ENCODE measurements at places on chromosomes 3 and 15. TPM values are rescaled to one million over a fixed set of nuclear protein-coding genes. Genes with fewer than 3 reads are reported as not detected.

- DNase-seq, result no peak
- no peaks in the 10 kb centered on the region for H3K36me3 ChIP-seq
- no peak overlapping the region for H3K27ac ChIP-seq
- no peak overlapping the region for H3K4me3 ChIP-seq
- H3K27me3 ChIP-seq, result no peaks in the 10 kb centered on the region
These were observed 1080.5 kb downstream of the IGSF11 start for GRCh38 chr3:117954131-117954530.

DNA sequence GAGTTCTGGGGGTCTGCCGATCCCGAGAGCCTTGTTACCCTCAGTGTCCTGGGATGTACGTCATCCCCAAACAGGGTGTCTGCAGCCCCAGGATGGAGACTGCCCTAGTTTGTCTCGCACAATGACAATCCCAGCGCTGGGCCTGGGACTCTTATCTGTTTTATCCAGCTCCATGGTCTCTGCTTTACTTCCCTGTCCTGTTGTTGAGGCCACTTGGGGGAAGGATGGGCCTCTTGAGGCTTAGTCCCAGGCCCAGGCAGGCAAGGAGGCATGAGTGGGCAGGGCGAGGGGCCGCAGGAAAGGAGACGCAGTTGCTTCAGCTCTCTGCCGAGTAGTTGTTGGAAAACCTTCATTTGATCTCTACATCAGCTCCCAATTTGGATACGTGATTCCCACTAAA lies 17.4 kb downstream of the SMAD6 start:
- H3K4me3 ChIP-seq, result no peak overlapping the region
- peaks cover 20% of the 10 kb centered on the region for H3K4me1 ChIP-seq
- H3K36me3 ChIP-seq, result peaks cover 54% of the 10 kb centered on the region
- DNase-seq, result no peak
- H3K27ac ChIP-seq, result no peak overlapping the region
- no peaks in the 10 kb centered on the region for H3K27me3 ChIP-seq

DNA sequence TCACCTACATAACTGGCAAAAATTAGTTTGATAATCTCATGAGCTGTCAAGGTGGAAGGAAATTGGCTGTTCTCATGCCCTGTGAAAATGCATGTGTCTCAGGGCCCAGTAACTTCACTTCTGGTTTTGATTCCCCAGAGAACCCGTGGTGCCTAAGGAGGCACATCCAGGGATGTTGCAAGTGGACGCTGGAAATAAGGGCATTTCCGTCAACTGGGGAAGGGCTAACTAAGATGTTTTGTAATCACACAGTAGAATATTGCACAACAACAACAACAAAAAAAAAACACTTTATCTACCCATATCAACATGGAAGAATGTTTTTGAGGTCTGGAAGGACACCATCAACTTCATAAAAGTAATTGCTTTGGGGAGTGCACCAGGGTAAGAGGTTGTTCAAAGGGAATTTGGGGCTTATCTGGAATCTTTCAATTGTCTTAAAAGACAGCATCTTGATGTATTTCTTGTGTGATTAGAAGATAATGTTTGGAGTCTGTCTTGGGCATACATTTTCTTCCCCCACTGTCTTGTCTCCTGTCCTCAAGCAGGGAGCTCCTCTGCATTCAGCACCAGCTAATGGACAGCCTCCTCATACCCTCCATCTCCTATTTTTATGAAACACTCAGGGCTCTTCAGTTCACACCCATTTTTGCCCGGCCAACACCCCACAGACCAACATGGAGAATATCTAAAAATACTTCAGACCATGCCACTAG lies 37.2 kb upstream of the PRR20G start:
- no peak overlapping the region for H3K27ac ChIP-seq
- no peak for DNase-seq
- no peaks in the 10 kb centered on the region for H3K4me1 ChIP-seq
- no peaks in the 10 kb centered on the region for H3K36me3 ChIP-seq
- H3K4me3 ChIP-seq, result no peak overlapping the region
- H3K27me3 ChIP-seq, result no peaks in the 10 kb centered on the region

DNA sequence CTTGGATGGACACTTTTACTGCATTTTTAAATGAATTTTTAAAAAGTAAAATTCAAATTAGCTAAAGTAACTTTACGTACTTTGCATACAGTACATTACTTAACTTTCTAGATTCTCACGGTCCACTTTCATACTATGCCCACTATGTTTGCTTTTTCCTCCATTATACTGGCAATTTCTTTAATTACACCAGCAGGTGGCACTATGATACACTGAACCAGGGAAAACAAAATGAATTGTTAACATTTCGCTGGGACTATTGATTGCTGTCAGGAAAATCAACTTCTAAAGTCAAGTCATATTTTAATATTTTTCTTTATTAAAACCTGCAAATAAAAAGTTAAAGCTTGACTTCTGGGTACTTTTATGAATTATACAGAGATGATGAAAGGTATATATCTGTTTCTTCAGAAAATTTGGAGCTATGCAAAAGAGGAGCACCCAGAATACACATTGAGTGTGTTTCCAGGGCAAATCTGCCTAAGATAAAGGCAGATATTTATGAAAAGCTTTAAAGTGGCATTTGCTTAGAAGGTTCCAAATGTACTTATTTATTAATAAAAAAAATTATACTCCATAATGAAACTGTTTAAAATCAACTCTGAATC lies 21.8 kb upstream of the POU1F1 start:
- no peaks in the 10 kb centered on the region for H3K4me1 ChIP-seq
- H3K4me3 ChIP-seq, result no peak overlapping the region
- H3K27me3 ChIP-seq, result no peaks in the 10 kb centered on the region
- peak; percentile 32 for DNase-seq

GRCh38 chr15:52382647-52383046 lies 87.0 kb upstream of the MYO5C start:
- H3K27me3 ChIP-seq, result no peaks in the 10 kb centered on the region
- H3K4me1 ChIP-seq, result peaks cover 3% of the 10 kb centered on the region
- DNase-seq, result no peak
- peaks cover 13% of the 10 kb centered on the region for H3K36me3 ChIP-seq
- H3K4me3 ChIP-seq, result no peak overlapping the region
- no peak overlapping the region for H3K27ac ChIP-seq

- no peak for DNase-seq
- H3K4me3 ChIP-seq, result no peak overlapping the region
- no peak overlapping the region for H3K27ac ChIP-seq
- no peaks in the 10 kb centered on the region for H3K27me3 ChIP-seq
These were observed 48.4 kb upstream of the SEC22A start for GRCh38 chr3:123153125-123154019.

GRCh38 chr3:134395103-134395502 lies 20.9 kb upstream of the AMOTL2 start:
- DNase-seq, result no peak
- H3K27ac ChIP-seq, result no peak overlapping the region
- H3K4me3 ChIP-seq, result no peak overlapping the region
- H3K4me1 ChIP-seq, result no peaks in the 10 kb centered on the region
- no peaks in the 10 kb centered on the region for H3K27me3 ChIP-seq
- no peaks in the 10 kb centered on the region for H3K36me3 ChIP-seq

GRCh38 chr3:178129109-178129508 lies 407.1 kb upstream of the KCNMB2 start:
- H3K4me3 ChIP-seq, result no peak overlapping the region
- no peak for DNase-seq
- H3K27me3 ChIP-seq, result no peaks in the 10 kb centered on the region
- H3K4me1 ChIP-seq, result no peaks in the 10 kb centered on the region
- no peak overlapping the region for H3K27ac ChIP-seq

DNA sequence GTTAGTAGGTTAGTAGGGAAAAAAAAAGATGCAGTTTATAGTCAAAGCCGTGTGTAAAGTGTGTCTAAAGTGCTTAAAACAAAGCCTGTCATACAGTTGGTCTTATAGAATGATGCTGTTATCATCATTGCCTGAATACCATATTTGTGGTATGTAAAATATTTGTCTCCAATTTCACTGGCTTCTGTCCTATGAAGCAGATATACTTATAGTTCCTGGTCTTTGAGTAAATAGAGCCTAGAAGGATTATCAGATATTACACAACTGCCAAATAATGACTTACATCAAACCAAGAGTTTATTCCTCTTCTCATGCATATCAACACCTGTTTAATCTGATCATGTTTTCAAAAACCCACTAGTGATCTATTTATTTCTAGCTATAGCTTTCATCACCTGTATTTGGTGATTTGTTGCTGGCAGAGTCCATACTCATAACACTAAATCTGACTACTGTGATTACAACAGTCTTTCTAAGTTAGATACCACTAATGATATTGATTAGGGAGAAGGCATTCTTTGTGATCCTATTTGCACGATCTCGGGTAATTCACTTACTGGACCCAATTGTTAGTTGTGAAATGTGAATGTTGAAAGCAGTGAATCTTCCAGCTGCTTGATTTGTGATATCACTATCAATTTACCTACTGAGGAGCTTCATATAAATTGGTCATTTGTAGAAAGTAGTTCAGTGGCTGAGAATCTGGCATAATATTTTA lies 413.7 kb downstream of the LPP start:
- no peak overlapping the region for H3K27ac ChIP-seq
- H3K4me3 ChIP-seq, result no peak overlapping the region
- DNase-seq, result peak; percentile 70
- H3K36me3 ChIP-seq, result no peaks in the 10 kb centered on the region
- no peaks in the 10 kb centered on the region for H3K27me3 ChIP-seq
- peaks cover 9% of the 10 kb centered on the region for H3K4me1 ChIP-seq

GRCh38 chr15:69881766-69882165 lies 216.0 kb downstream of the TLE3 start:
- no peak overlapping the region for H3K27ac ChIP-seq
- no peak for DNase-seq
- H3K4me1 ChIP-seq, result peaks cover 2% of the 10 kb centered on the region
- no peaks in the 10 kb centered on the region for H3K36me3 ChIP-seq

DNA sequence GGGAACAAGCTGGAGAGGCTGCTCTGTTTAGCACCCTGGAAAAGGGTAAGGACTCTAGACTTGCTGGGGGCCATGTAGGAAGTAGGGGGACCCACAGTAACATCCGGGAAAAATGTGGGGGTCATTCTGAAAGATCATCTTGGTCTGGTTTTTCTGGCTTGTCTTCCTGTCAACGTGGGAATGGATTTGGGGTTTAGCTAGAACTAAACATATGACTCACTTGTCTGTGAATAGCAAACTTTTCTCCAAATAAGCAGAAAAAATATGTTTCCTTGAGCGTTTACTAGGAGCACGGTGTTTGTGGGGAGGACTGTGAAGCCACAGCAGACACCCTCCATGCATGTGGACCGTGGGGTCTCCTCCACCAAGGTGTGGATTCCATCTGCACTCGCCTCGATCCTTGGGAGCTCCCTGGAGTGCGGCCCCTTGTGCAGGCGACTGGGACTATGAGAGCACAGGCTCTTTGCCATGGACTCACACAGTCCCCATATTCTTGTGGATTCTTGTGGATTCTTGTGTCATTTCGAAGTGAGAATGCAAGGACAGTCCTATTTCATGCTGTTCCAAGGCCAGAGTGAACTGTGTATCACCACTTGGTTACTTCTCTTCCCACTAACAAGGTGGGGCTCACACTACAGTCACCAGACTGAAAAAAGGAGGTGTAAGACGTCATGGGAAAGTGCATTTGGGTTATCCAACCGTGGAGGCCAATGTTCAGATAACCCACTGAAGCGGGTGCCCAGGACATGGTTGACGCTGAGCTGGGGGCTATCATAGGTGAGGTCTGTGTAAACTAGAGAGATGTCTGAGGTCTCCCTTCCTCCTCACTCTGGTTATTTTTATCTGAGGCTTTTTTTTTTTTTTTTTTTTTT lies 25.5 kb downstream of the PGPEP1L start:
- H3K27ac ChIP-seq, result peak overlapping the region; percentile 50
- H3K27me3 ChIP-seq, result no peaks in the 10 kb centered on the region
- peaks cover 8% of the 10 kb centered on the region for H3K4me1 ChIP-seq

GRCh38 chr3:123696808-123697207 lies 112.0 kb upstream of the HACD2 start:
- H3K27ac ChIP-seq, result no peak overlapping the region
- DNase-seq, result peak; percentile 14
- no peaks in the 10 kb centered on the region for H3K27me3 ChIP-seq
- no peak overlapping the region for H3K4me3 ChIP-seq
- H3K4me1 ChIP-seq, result peaks cover 58% of the 10 kb centered on the region

DNA sequence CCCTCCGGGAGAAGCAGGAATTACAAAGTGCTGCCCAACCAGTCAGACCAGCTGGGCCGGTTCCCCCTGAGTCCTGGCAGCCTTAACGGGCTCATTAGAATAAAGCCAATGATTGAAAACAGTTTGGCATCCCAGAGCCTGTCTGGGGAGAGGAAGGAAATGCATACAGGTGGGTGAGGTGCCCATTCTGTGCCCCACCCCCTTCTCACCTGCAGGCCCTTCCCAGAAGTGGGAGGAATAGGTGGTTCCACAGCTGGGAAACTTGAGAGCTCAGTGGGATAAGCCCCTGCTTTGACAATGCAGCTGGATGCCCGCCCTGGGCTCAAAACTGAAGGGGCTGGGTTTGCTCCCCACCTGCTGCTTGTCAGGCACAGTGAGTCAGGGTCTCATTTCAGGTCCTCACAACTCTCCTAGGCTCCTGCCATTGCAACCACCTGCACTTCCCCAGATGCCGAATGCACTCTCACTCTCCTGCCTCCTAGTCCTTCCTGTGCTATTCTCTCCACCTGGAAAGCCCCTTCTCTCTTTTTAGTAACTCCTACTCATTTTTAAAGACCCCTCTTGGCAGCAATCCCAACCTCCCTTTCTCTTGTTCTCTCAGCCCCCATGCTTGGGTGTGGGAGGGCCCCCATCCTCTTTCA lies 5.5 kb upstream of the BUB1B start:
- no peak overlapping the region for H3K4me3 ChIP-seq
- DNase-seq, result no peak
- no peak overlapping the region for H3K27ac ChIP-seq
- 0 out of 2 replicates have a peak, but pooled peaks cover 1% of the 10 kb centered on the region for H3K4me1 ChIP-seq
- H3K27me3 ChIP-seq, result no peaks in the 10 kb centered on the region
- no peaks in the 10 kb centered on the region for H3K36me3 ChIP-seq

DNA sequence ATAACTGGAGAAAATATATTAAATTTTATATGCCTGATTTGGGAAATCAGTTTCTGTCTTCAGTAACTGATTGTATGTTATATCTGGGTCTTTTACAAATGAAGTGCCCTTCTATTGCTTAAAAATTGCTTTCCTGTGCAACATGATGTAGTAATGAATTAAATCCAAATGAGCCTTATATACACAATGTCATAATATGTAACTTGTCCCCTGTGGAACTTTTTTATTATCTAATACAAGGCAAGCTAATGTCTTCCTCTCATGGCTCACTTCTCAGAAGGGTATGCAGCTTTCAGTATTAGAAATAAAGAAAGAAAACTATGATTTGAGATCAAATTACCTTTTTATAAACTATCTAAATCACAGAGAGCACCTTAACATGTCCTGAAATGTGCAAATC lies 248.9 kb downstream of the NAALADL2 start:
- H3K27ac ChIP-seq, result no peak overlapping the region
- no peak overlapping the region for H3K4me3 ChIP-seq
- DNase-seq, result no peak
- H3K4me1 ChIP-seq, result peaks cover 1% of the 10 kb centered on the region
- H3K27me3 ChIP-seq, result no peaks in the 10 kb centered on the region

The ST6GAL1 gene
- total RNA-seq, result 1.7 TPM

The DISP2 gene
- total RNA-seq, result 0.36 TPM

The PAQR5 gene
- 2.7 TPM for total RNA-seq

The COL6A6 gene
- not detected for total RNA-seq

The SYNPR gene
- not detected for total RNA-seq

The CFAP20DC gene
- total RNA-seq, result 1.6 TPM

The MAGI1 gene
- 26.4 TPM for total RNA-seq

The UROC1 gene
- not detected for total RNA-seq

The CACNA2D2 gene
- total RNA-seq, result not detected

Measured in IMR-90 (cell line).